ENCODE measurements at places on chromosomes 7 and 10.

DNA sequence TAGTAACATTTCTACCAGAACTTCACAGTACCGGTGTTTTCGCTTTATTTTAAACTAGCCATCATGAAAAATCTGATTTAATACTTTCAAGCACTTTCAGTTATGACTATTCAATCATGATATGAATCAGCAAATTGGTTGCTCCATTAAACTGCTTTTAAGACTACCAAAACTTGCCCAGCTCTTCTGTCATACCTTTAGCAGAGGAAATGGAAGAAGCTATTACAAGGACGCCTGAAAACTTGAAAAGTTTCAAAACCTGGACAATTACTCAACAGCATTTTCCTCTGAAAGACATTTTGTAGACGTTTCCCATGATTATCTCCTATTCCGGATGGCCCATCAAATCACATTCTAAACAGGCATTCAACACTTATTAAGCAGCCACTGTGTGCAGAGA lies 2.0 kb downstream of the JAZF1 start:
- no peak for DNase-seq

- DNase-seq, result no peak
Observed at GRCh38 chr7:66281678-66282590, 76.8 kb downstream of the TPST1 start.

GRCh38 chr10:6269953-6270867 lies 67.5 kb downstream of the PFKFB3 start:
- peak; percentile 82 for DNase-seq

GRCh38 chr10:103145046-103145445 lies 48.0 kb downstream of the NT5C2 start:
- no peak for DNase-seq

DNA sequence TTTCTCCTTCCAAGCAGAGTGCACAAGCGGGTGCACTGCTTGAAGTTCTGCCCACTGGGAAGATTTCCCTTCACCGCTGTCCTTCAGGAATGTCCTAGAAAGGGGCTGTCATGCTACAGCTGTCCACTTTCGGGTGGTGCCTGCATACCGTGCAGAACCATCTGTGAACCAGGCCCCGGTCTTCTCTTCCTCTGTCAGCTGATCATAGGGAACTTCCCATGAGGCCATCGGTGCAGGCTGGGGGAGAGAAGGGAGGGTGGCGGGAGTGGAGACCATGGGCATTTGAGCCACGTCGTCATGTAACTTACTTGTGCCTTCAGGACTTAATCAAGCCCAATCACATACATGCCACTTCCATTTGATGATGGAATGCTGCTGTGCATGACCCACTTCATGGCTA lies 111.6 kb downstream of the NKX6-2 start:
- DNase-seq, result no peak

DNA sequence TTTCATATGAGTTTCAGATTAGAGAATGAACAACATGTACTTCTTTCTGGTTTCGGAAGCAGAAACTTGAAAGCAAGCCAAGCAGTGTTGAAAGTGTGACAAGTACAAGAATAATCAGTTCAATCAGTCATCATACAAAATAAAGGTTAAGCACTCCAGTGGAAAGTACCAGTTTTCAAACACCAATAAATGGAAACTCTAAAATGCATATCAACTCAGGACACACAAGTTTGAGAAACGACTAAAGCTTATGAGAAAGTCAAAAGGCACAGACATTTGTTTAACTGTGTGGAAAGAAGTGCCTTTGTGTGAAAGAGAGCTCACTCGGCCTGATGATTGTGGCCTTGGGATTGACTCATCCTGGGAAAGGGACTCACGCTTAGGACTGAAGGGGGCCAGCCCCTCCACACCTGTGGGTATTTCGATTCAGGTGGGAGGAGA lies 60.6 kb upstream of the AKR1C1 start:
- DNase-seq, result no peak

DNA sequence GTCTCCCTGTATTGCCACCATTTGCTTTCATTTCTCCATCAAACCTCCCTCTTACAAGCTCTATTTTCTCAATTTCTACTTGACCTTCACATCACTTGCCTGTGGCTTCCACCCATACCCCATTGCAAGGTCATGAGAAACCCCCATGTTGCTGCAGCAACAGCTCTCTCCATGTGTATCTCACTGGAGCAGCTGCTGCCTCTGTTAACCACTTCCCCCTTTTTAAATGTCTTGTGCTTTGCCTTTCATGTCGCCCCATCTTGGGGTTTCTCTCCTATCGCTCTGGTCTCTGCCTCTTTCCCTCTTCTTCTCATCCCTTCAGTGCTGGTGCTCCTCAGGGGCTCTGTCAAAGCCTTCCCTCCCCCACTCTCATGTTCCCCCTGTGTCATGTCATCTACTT lies 148.8 kb downstream of the CHN2 start:
- no peak for DNase-seq

- no peak for DNase-seq
Observed at GRCh38 chr10:78338717-78339116, 305.1 kb downstream of the RPS24 start.

DNA sequence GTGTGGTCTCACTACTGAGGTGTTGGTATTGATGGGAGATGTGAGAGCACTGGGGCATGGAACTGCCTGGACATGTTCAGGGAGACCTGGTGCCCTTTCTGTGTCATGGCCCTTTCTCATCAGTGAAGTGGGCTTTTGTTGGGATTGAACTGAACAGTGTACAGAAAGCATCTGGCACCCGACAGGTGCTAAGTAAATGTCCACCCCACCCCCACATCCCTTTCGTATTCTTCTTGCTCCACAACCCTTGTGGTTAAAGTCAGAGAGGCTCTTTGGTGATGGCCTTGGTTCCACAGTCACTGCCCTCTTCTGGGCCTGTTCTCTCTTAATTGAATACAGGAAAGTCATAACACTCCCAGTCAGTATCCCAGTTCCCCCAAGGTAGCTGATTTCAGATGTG lies 5.4 kb downstream of the NOM1 start:
- no peak for DNase-seq

- no peak for DNase-seq
Observed at GRCh38 chr7:156434706-156435105, 205.9 kb upstream of the RNF32 start.

DNA sequence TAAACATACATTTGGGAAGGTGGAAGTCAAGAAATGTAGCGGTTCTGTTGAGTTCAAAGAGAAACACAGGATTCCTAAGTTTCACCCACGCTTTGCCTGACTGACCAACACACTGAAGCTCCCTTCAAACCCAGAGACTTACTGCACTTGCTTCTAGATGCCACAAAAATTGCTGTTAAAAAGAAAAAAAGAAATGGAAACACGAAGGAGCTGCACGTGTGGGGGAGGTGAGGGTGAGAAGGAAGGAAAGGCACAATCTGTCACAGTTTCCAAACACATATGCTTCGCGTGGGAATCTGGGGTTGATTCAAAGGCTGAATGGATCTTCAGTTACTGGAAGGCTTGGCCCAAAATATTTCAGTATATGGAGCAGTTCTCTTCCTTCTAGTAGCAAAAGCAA lies 495.6 kb downstream of the DNAJB6 start:
- no peak for DNase-seq

- no peak for DNase-seq
Observed at GRCh38 chr7:74033372-74034311, 5.7 kb downstream of the ELN start.

DNA sequence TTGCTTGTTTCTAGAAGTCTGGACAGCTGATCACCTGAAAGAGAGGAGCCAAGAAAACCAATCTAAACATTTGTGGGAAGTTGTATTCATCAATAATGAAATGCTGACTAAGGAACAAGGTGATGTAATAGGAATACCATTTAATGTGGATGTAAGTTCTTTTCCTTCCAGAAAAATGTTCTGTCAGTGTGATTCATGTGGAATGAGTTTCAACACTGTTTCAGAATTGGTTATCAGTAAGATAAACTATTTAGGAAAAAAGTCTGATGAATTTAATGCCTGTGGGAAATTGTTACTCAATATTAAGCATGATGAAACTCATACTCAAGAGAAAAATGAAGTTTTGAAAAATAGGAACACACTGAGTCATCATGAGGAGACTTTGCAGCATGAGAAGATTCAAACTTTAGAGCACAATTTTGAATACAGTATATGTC lies 39.8 kb upstream of the ZNF37A start:
- DNase-seq, result no peak

- no peak for DNase-seq
Observed at GRCh38 chr7:42029405-42029804, 207.6 kb downstream of the GLI3 start.

DNA sequence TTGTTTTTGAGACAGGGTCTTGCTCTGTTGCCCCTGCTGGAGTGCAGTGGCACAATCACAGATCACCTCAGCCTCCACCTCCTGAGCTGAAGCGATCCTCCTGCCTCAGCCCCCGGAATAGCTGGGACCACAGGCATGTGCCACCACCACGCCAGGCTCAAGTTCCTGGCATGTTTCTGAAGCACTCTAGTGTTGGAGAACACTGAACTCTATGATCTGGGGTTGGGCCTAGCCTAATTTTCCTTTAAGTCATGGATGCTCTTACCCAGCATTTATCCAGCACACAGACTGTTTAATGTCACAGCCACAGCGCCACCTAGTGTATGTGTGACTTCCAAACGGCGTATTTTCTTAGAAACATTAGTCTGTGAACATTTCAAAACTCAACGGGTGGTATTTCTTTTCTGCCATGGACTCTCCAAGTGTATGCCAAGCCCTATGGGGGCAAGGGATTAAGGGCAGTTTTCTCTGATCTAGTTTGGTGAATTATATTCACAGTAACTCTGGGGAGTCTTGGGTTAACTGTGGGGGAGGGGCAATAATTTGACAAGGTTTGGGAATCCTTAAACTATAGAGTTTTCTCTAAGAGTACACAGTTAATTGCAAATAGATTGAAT lies 91.8 kb downstream of the CREM start:
- peak; percentile 75 for DNase-seq

- DNase-seq, result peak; percentile 49
Observed at GRCh38 chr7:954330-955238, at the start of gene ADAP1. Gene ADAP1, minus strand, starts transcription at chr7:954680. Its CDS starts 203 bp downstream, at chr7:954477.

- DNase-seq, result no peak
Observed at GRCh38 chr7:142301299-142301698, 43.4 kb upstream of the PRSS58 start.

DNA sequence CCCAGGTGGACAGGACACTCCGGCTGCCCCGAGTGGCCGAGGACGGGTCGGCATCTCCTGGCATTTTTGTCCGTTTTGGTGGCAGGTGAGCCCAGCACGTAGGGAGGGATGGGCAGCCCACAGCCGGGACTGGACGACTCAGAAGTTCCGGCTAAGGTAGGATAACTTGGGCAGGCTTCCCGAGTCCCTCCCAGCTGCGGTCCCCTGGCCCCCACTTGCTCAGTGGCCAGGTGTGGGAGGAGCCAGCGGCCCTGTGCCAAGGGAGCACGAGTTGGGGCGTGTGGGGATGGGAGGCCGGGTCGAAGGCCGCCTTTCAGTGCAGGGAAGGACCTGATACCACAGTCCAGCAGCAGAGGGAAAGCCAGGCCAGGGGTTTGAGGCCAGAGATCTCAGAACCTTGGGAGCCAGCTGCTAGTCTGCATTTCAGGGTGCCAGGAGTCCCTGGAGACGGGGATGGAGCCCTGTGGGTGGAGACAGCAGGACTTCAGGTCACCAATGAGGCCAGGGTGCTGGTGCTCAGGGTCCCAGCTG lies 58.5 kb downstream of the PWWP2B start:
- DNase-seq, result no peak

GRCh38 chr7:123070702-123071286 lies 75.3 kb upstream of the TAS2R16 start:
- DNase-seq, result no peak

GRCh38 chr7:30848121-30848855 lies 63.4 kb upstream of the AQP1 start:
- DNase-seq, result no peak

Data from central memory CD4-positive, alpha-beta T cell (primary cell).